ENCODE measurements at places on chromosomes 12 and 14.

GRCh38 chr14:100084591-100084990 lies 19.4 kb downstream of the EVL start:
- DNase-seq = no peak

GRCh38 chr12:5433845-5434646 lies 2.1 kb downstream of the NTF3 start:
- no peak for DNase-seq

- no peak for DNase-seq
Measured at GRCh38 chr12:49020441-49020840, 1.9 kb upstream of the PRKAG1 start.

DNA sequence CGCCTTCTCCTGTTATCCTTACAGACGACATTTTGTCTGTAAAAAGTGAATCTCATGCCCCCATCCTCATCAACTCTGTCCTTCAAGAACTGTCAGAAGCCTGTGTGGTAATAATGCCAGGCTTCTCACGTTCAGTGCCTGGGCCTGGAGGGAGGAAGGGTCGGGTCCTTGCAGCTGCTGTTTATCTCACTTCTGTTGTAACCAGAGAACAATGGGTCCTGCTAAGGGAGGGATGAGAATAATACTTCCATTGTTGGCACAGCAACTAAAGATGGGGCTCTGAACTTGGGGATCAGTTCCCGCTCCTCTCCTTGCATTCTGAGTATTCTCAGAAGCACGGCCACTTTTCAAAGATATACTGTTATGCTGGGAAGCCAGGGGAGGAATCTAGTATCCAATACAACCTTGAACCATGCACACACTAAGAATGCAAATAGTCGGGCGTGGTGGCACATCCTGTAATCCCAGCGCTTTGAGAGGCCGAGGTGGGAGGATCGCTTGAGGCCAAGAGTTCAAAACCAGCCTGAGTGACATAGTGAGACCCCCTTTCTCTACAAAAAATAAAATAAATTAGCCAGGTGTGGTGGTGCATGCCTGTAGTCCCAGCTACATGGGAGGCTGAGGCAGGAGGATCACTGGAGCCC lies 38.8 kb upstream of the NINJ2 start:
- no peak for DNase-seq

DNA sequence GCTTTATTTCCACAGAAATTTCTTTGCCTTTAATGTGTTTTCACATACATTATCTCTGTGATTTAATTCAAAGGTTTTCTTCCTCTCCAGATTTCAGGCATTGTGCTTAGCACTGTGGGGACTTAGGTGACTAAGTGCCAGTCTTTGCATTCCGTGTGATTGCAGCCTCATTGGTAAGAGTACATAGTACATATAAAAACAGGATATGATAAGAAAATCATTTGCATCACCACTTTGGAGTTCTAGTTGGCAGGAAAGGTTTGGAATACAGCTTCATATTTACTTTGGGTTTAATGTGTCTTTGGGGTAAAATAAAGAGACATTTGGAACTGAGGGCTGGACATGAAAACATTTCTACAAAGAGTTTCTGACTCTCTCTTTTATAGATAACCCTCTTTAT lies 37.8 kb upstream of the C12orf75 start:
- no peak for DNase-seq

- DNase-seq = no peak
Measured at GRCh38 chr12:111677186-111677585, 8.6 kb downstream of the BRAP start.

DNA sequence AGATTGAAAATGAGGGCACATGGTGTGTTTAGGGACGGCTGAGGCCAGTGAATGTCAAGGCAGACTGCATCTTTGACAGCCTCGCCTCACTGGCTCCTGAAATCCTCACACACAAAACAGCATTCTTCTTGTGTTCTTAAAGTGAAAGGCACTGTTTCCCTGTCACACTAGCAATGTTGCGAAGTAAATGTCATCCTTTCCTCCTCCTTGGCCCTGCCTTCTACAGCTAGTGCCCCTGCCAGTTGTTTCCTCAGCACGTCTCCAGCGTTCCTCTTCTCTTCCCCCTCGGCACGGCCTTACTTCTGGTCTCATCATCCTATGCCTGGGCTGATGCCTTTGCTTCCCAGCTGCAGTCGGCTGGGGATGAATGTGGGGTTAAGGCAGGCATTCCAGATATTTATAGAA lies 129.4 kb upstream of the DNM1L start:
- no peak for DNase-seq

DNA sequence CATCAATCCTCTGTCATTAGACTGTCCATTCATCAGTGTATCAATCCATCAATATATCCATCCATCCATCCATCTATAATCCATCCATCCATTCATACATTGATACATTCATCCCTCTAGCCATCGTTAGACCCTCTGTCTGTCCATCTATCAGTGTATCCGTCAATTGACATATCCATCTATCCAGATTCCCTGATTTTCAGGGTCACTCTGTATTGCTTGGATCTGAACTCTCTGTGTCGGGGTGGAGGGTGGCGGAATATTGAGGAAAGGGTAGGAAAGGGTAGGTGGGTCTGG lies 17.1 kb downstream of the SDSL start:
- no peak for DNase-seq

- DNase-seq = peak; percentile 29
Measured at GRCh38 chr14:58298477-58299400, at the start of gene ARID4A. TSS of gene ARID4A (plus strand) at chr14:58298555. CDS start at chr14:58299855, 1,300 bp downstream.

DNA sequence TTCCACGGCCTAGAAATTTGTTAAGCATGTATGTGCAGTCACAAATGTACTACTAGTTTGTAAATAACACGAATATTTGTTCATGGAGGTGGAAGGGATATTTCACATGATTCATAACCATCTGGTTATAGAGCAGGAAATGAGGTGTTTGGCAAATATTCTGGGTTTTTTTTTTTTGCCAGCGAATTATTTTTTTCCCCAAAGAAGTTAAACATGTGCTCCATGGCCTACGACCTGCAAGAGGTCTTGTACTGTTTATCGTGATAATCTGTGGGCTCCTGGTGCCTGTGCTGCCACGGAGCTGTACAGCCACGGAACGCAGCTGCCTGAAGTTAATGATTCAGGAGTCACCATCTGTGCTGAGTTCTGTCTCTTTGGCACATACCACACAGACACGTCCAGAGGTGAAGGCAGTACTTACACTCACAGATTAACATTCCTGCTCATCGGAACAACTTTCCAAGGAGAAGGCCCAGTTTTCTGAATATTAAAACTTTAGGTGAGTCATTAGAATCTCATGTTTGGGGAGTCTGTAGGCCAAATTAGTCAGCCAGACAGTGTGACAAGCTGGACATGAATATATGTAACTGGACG lies 156.3 kb downstream of the TMX1 start:
- peak; percentile 11 for DNase-seq

GRCh38 chr14:73168691-73169090 lies 32.4 kb downstream of the PSEN1 start:
- DNase-seq = no peak

DNA sequence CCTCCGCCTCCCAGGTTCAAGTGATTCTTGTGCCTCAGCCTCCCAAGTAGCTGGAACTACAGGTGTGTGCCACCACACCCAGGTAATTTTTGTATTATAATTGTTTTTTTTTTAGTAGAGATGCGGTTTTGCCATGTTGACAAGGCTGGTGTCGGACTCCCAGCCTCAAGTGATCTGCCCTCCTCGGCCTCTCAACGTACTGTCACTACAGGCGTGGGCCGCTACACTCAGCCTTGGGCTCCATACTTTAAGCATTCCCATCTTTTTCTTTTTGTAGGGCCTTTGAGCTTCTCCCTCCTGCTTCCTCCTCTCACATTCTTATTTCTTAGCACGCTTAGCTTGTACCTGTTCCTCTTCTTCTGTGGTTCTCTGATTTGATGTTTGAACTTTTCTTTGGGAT lies 62.8 kb downstream of the SERPINA3 start:
- no peak for DNase-seq

DNA sequence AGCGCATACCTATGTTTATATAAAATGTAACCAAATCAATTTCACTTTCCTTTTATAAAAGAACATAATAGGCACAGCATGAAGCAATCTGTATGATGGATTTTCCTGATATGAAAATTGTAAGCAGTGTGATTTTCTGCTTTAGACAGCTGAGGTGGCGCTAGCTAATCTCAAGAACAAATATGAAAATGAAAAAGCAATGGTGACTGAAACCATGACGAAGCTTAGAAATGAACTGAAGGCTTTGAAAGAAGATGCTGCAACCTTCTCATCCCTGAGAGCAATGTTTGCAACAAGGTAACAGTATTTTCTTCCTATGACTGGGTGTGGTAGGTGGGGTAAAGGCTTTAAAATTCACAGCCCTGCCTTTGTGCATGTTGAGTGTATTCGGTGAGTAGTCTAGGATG lies 65.0 kb upstream of the FGD4 start:
- DNase-seq = no peak

DNA sequence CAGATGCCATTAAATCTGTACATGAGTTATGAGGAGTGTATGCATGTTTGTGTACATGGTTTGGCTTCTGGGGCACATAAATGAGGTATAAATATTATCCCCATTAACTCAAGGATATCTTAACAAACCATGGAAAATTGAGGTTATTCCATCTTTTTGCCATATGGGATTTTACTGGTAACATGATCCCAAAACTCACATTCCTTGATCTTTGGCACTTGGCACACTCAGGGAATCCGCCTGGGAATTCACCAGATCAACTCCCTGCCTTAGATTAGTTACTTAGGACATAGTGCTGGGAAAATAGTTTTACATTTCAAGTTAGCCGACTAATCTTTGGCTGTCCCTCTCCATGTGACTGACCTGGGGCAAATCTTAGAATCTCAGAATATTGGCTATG lies 16.9 kb downstream of the CDKN1B start:
- DNase-seq = no peak

- DNase-seq = no peak
Measured at GRCh38 chr12:51593539-51593938, 2.5 kb downstream of the SCN8A start.

DNA sequence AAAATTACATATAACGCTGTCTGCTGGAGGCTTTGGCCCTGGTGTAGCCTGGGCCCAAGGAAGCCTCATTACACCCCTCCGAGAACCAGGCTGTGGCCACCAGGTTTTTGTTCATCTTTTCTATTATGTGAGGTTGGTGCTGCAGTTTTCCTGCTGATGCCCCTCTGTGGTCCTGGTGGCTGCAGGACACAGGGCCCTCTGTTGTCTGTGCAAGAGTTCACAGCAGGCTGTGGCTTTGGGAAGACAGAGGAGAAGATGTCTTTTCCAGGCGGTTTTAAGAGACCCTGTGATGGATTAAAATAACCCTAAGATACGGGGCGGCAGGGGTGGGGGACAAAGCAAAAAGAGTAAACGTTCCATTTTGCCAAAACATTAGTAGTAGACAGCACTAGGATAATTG lies 121.5 kb downstream of the ADGRD1 start:
- no peak for DNase-seq

- no peak for DNase-seq
Measured at GRCh38 chr12:63919756-63920155, 75.3 kb downstream of the SRGAP1 start.

DNA sequence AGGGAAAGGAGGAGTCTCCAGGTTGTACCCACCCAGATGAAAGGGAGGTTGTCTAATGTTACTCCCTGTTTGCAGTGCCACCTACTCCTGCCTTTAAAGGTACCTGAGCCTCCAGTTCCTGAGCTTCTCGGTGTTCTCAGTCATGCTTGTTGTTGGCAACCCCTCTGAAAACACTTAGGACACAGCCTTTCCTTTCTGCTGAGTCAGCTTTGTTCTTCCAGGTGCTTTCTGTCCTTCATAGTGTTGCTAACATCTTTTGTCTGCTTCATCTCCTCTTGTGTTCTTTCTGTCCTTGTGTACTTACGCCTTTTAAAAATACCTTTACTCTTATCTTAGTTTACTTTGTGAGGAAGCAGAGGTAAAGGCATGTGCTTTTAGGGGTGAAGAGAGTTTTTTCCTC lies 97.0 kb upstream of the NEDD1 start:
- DNase-seq = peak; percentile 55

- DNase-seq = no peak
Measured at GRCh38 chr14:26403760-26404159, 194.1 kb downstream of the NOVA1 start.

DNA sequence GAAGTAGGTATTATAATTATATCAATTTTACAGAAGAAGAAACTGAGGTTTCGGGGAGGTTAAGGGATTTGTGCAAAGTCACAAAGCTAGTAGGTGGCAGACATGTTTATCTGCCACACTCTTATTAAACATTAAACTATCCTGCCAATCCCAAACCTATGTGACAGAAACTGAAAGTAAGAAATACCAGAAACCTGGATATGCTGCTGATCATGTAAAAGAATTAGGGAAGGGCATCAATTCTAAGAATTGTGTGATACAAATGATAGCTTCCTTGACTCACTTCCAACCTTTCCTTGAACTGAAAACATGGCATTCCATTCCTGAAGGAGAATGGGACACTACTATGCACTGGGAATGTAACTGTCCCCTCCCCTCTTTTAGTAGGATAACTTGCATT lies 16.9 kb downstream of the TAOK3 start:
- DNase-seq = no peak

- DNase-seq = no peak
Measured at GRCh38 chr14:47427629-47428028, 247.8 kb downstream of the MDGA2 start.

DNA sequence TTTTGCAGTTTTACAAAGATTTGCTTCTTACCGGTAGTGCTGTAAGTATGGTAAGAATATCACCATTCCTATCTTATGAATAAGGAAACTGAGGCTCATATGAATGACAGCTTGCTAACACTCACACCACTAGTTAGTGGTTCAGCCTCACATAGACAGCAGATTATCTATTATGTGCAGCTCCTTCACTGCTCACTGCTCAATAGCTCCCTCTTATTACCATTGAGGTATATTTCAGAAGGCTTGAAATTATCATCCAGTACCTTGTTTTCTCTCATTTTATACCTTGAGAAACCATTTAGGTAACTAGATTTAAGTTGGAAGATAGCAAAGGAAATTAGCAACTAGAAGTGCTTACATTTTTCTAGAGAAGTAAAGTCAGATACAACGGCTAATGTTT lies 15.5 kb downstream of the RIC8B start:
- no peak for DNase-seq

DNA sequence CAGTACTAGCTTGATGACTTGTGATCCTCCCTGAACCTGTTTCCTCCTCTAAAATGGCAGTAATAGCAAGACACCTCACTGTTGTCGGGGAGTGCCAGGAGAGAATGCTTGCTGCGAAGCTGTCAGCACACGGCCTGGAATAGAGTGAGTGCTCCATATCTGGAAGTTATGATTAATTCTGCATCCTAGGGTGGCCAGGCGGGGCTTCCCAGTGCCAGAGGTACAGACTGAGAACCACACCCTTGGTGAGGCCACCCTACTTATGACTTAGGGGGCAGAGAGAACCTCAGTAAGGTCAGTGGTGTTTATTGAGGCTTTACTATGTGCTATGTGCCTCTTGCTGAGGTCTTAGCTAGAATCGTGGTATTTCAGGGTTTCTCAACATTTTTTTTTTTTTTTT lies 20.1 kb downstream of the MORN3 start:
- no peak for DNase-seq

- no peak for DNase-seq
Measured at GRCh38 chr14:68312884-68313610, 479.8 kb downstream of the ZFP36L1 start.

DNA sequence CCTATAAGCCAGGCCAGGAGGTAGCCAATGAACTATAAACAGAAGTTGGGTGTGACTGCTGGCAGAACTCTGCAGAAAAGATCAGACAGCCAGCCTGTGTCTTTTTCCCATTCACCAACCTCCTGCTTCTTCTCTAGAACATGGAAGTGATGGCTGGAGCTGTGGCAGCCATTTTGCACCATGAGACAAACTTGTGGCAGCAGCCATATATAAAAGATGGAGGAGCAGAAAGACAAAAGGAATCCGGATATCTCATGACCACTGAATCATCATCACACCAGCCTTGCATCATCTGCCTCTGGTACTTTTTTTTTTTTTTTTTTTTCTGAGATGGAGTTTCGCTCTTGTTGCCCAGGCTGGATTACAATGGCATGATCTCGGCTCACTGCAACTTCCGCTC lies 8.7 kb downstream of the BEGAIN start:
- no peak for DNase-seq

All from prostate gland (tissue), 2 donors.